Suppressor macrophage treated with lipopolysaccharide for 1 hour (primary cell): ENCODE measurements at places on chromosomes 3 and 15.

- no peak for DNase-seq
These were observed 362.8 kb downstream of the CHST2 start for GRCh38 chr3:143482106-143483088.

- DNase-seq: peak; percentile 93
These were observed 1.1 kb downstream of the EHD4 start for GRCh38 chr15:41971089-41971894.

GRCh38 chr15:31235311-31236183 lies 91.1 kb upstream of the KLF13 start:
- no peak for DNase-seq

GRCh38 chr15:42080919-42081830 lies 13.2 kb downstream of the PLA2G4D start:
- DNase-seq: no peak

DNA sequence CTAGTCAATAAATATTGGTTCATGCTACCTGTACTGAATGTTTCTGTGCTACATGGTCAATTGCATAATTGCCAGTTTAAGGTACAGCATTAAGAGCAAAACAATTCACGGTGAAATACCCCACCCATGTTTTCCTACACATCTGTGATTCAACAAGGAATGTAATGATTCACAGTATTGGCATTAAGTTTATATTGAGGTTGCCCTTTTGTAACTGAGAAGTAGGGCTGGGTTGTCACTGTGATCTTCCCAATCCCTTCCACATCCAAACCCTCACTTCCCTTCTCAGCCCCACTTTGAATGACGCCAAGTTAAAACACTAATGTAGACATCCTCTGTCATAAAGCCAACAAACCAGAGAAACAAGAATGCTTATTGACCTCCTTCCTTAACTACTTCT lies 112.0 kb upstream of the TJP1 start:
- no peak for DNase-seq

GRCh38 chr15:84832448-84833040 lies 15.4 kb downstream of the ALPK3 start:
- DNase-seq: no peak

DNA sequence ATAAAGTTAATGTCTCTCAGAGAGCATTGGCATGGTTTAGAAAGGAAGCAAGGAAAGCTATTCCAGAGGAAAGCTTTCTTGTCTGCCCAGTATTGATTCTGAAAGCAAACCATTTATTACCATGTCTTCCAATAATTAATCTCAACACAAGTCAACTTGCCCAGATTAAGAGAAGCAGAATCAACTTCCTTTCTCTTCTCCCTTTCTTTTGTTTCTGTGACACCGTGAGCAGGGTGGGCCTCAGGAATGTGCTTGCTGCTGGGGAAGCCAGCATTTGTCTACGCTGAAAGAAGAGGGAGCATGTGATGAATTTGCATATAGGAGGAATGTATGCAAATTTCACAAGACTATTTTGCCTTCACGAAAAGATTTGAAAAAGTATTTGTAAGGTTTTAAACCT lies 368.6 kb upstream of the ROPN1 start:
- no peak for DNase-seq

- peak; percentile 99 for DNase-seq
These were observed 24.5 kb downstream of the MB21D2 start for GRCh38 chr3:192892981-192893700.

DNA sequence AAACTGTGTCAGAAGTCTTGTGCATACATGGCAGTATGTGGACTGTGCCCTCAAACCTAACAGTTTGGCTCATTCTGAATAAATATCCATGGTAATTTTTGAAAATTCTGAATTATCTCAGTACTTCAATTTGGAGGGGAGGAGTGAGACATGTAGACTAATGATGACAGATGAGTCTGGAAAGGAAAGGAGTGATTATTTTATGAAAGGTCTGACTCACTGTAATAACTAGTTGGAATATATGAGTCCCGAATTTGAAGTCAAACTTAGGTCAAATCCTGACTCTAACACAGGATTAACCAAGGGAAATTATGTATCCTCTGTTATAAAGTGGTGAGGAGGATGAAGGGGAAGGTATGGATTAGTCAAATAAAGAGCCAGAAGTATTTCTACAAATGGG lies 38.6 kb downstream of the SUCNR1 start:
- no peak for DNase-seq

- no peak for DNase-seq
These were observed 5.4 kb downstream of the TGFBR2 start for GRCh38 chr3:30611613-30612436.

DNA sequence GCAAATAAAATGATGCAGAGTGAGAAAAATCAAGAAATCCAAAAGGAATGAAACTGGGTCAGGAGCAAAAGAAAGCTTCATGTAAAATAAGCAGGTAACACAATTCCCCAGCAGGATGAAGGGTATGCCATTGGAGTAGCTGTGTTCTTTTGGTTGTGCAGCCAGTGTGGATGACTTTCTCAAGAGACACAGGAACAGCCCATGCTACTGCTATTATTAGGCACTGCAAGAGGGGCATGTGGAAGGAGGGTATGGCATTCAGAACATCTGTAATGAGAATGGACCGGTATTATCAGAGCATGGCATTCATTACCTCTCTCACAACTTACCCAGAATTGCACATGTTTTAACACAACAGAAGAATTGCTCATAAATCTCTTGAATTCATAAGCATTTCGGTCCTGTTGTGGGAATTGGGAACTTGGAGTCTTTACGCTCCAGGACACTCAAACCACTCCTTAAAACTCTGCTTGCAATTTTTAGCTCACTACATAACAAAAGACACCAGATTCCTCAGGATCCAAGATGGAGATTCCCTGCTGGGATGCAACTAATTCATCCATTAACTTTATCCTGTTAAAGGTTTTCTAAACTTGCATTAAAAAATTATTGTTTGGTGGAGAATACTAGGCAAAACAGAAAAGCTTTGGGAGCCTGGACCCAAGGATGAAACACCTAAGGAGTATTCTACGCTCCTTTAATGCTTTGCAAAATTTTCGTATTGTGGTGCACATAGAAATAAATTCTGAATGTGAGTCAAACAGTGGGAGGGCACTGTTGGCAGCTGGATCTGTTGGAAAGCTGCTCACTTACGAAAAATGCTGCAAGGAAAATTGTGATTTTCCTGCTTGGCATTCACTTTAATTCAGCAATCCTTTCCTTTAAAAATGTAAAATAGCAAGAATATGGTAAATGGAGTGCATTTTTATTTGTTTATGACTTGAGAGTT lies 34.6 kb upstream of the CDIN1 start:
- DNase-seq: no peak

GRCh38 chr15:52180196-52180835 lies 10.9 kb downstream of the GNB5 start:
- DNase-seq: no peak

GRCh38 chr15:92608866-92609700 lies 46.5 kb downstream of the FAM174B start:
- DNase-seq: no peak

- peak; percentile 31 for DNase-seq
These were observed 73.0 kb downstream of the OXNAD1 start for GRCh38 chr3:16337856-16338540.

DNA sequence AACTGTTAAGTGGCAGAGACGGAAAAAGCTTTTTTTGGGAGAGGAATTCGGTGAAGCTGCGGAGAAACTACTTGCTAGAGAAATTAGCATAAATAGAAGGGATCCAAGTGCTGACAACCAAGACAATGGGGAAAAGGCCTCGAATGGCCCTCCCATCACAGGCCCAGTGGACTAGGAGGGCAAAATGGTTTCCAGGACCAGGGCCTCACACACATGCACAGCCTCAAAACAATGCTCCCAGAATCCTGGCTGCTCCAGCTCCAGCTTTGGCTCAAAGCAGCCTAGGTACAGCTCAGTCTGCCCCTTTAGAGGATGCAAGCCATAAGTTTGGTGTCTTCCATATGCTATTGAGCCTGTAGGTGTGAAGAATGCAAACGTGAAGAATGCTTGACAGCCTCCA lies 388.2 kb downstream of the OTOL1 start:
- DNase-seq: no peak
